NT2/D1 (cell line): ENCODE measurements at places on chromosomes 12 and 14.

DNA sequence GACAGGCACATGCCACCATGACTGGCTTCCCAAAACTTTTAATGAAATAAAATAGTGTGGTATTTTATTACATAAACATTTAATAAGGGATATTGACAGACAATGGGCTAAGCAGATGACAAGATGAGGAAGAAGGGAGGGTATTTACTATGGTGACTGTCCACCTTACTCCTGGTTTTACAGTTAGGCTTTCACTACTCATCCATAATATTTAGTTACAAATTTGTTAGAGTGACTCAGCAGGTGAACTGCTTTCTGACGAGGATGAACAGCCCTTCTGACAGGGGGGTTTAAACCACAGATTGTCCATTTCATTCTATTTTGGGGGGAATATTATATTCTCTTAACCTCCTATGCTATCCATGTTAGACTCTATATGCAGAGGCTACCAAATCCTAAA is 3.6 kb upstream of the PALS1 start:
- DNase-seq, result no peak

DNA sequence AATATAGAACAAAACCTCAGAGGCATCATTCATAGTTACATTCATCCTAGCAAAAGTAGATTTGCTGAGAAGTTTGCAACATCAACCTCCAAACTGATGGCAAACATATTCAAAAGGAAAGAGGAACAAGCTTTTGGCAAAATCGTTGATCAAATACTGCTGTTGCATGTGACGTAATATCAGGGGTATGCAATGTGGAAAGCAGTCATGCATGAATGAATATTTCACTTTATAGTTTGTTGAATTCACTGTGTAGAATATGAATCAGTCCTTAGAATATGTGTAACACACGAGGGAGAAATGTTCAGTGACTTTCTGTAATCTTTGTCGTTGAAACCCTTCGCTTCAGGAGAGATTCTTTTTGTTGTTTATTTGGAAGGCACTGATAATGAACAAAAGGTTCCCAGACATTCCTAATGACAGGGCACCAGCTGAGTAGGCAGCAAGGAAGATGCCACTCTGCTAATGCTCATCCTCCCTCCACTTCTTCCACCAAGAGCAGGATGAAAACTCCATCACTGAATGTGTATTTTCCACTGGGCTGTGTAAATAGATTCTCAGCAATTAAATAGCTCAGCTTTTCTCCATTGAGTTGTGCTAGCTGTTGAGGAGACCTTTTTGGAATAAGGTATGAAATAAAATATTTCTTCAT is 126.1 kb downstream of the PELI2 start:
- DNase-seq, result no peak

DNA sequence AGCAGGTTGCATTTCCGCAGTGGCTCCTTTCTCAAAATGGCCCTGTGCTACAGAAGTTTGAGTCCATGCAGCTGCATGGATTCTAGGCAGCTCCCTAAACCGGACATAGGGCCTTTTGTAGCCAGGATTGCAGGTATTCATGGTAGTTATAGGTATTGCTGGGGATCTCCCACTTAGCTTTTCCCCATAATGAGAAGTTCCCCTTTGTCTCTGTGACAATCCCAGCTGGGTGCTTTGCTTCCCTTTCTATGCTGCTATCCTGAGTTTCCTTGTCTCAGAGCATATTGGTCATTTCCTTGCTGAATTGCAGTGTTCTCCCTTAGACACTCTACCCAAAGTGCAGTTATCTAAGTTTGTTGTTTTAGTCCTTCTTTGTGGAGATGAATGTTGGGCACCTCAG is 120.9 kb upstream of the MIS18BP1 start:
- DNase-seq, result no peak

- no peak for DNase-seq
Observed at GRCh38 chr14:81868172-81868571, 334.5 kb upstream of the SEL1L start.

- DNase-seq, result no peak
Observed at GRCh38 chr14:103362780-103363179, 22.4 kb upstream of the MARK3 start.

- DNase-seq, result no peak
Observed at GRCh38 chr12:106276032-106276740, 26.3 kb upstream of the TCP11L2 start.

DNA sequence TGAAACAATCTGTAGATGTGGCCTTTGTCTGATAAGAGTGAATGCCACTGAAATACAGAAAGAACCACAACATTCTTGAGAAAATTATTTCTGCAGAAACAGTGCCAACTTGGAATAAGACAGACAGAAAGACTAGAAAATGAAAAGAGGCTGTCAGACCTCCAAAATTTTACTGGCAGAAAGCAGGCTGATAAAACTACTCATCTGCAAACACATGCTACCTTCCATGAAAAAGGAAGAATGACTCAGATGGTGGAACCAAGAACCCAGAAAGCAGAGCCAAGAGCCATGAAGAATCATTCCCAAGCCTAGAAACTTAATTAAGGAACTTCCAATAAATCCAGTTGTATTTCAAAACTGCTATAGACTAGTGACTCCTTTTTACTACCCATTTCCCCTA is 31.9 kb upstream of the OSBPL8 start:
- no peak for DNase-seq

DNA sequence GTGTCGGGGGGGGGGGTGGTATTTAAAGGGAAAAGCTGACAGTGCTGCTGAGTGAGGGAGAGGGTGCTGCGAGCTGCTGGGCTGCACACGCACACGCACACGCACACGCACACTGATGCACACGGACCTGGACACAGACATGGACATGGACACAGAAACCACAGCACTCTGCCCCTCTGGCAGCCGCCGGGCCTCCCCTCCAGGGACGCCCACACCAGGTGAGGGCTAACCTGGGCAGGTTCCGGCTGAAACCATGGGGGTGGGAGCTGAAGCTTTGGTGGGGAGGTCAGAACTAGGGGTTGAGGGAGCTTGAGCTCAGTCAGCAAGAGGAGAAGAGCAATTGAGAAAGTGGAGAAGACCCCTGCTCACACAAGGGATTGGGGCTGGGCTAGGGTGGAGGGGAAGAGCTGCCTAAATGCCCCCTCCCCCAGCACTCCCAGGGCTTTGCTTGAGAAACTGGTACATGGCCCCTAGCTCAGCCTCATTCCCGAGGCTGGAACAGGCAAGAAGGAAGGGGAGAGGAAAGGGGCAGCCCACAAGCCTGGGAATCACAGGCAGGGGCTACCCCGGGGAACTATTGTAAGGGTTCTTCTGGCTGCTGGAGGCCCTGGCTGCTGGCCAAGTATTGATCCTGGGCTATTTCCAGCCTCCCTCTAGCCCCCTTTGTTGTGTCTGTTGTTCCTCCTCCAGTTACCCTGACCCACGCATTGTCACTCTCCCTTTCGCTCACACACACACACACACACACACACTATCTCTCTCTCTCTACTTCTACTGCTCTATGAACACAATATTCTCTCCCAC is at the start of gene REM2:
TSS of gene REM2 (plus strand) at position 50 of the 804 bp plus-strand sequence. CDS start at position 116, 66 bp downstream.
- no peak for DNase-seq

- no peak for DNase-seq
Observed at GRCh38 chr14:91872011-91872501, 4.7 kb upstream of the TC2N start.

DNA sequence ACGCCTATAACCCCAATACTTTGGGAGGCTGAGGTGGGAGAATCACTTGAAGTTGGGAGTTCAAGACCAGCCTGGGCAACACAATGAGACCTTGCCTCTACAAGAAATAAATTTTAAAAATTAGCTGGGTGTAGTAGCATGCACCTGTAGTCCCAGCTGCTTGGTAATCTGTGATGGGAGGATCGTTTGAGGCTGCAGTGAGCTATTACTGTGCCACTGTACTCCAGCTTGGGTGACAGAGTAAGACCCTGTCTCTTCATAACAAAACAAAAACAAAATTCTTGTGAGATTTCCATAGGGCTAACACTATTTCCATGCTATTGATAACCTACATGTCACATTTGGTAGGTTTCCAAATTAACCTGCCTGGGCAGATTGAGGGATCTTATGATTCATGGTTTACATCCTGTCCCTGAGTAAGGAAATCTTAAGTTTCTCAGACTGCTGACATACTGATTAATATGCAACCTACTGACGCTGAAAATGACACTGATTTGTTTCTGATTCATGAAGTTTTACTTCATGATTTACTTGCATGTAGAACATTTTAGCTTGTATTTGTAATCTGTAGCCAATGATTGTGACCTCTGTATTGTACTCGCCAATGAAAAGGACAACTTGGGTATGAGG is 15.9 kb downstream of the ATP6V1D start:
- DNase-seq, result no peak

- DNase-seq, result no peak
Observed at GRCh38 chr14:53035336-53036210, 84.7 kb upstream of the FERMT2 start.

GRCh38 chr12:123344086-123344485 is 20.6 kb downstream of the SBNO1 start:
- no peak for DNase-seq

DNA sequence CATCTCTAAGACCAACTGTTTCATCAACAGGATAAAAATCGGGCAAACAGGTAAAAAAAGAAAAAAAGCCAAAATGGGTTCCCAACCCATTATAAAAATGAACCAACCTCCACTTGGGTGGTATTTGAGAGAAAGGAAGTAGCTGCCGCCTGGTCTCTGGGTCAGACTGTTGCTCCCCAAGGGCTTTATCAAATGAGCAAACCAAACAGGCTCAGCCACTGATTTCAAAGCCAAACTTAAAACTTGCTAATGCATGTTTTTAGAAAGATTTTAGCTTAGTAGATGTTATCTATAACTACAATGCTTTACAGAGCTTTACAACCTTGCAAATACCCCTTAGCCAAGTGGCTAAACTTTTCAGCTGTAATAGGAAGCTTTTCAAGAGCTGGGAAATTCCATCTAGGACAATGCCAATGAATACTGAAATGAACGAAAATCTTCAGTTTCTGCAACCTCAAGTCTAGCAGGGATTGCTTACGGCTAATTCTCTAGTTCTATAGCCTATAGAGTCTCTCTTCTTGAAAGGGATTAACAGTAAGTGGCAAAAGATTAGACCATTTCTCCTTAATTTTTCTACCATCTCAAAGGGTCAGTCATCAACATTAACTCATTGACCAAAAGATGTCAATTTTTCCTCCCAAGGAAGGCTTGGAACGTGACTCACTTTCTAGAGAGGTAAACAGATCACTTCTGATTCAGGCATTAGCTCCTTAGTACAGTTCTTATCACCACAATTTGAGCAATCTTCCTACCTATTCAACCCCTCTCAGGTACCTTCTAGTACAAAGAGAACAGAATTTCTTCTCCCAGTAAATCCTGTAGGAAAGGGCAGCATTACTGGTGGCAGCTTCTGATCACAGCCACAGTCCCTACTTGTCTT is 4.2 kb downstream of the PPM1H start:
- DNase-seq, result no peak

GRCh38 chr14:100072783-100073346 is 7.6 kb downstream of the EVL start:
- DNase-seq, result no peak

DNA sequence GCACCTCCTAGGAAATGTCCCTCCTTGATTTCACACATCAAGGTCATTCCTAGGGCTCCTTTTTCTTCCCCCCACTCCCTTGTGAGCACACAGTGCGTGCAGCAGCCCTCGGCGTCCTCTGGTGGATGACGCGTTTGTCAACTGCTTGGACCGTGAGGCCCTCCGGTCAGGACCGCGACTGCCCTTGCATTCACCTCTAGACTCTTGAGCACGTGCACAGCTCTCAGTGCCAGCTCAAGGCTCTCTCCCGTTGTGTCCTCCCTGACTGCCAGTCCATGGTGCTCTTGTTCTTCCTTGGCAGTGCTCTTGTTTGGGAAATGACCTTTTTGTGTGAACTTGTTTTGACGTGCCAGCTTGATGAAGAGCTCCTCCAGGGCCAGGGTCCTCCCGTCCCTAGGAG is 67.9 kb downstream of the TSPAN9 start:
- DNase-seq, result no peak

GRCh38 chr12:72388322-72388721 is 116.2 kb downstream of the TRHDE start:
- DNase-seq, result no peak

DNA sequence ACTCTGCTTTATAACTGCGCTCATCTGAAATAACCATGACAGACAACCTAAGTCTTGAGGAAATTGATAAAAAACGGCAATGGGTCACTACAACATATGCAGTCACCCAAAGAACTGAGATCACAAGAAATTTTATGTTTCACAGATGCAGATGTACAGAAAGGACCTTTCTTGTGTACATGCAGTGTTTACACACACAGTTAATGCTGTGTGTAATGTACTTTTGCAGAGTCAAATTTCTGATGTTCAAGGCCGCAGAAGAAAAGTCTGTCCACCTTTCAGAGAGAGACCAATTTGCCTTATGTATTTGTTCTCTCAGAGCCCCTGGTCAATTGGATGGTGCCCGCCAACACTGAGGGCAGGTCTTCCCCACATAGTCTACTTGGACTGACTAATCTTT is 23.0 kb upstream of the TBK1 start:
- no peak for DNase-seq

- no peak for DNase-seq
Observed at GRCh38 chr14:90308561-90308960, 23.2 kb downstream of the NRDE2 start.

GRCh38 chr12:103583008-103583407 is 4.1 kb upstream of the STAB2 start:
- no peak for DNase-seq

DNA sequence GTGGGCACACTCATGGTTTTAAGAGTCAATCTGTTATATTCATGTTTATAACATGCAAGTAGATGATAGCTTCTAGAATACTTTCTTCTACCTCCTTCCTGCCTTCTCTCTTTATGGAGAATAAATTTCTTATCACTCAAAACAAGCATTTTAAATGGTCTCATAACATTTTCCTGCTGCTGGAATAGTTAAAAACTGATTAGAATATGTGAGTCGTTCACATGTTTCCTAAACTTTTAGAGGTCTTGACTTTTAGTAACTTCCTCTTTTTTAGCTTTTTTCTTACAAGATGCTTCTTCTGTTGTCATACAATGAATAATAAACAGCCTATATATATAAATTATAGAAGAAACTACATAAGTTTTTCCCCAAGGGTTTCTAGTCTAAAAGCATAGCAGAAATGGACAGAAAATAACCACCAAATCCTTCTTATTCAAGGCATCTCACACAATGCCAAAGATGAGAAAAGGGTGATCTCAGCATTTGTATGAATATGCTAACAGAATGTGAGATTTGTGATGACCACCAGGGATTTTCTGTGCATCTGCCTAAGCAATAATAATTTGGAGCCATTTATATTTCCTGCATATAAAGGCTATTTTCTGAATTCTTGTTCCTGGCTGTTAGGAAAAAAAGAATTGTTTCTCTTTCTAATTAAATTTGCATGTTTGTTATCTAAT is 127.8 kb downstream of the DAAM1 start:
- no peak for DNase-seq

- no peak for DNase-seq
Observed at GRCh38 chr14:98498019-98498885, 773.7 kb downstream of the BCL11B start.

GRCh38 chr14:95183532-95184412 is 26.4 kb upstream of the DICER1 start:
- DNase-seq, result no peak

GRCh38 chr12:30928356-30929244 is 2.1 kb downstream of the TSPAN11 start:
- DNase-seq, result no peak
